Neural progenitor cell (in vitro differentiated cells): ENCODE measurements at places on chromosomes 3 and 15.

DNA sequence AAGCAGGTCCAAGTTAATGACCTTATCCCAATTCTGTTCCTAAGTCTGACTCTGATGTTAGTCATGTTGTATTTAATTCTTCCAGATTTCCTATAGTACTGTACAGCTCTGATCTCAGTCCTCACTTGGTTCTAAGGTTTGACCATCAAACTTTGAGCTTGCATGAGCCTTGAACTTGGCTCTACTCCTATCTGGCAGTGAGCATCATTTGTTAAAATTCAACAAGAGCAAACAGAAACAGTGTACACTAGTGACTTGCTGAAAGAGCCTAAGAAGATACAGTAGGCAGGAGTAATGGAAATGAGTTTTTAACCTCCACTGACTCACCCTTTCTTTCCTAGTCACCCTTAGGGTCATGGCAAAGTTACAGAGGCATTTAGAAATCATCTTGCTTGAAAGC, 451.1 kb upstream of the TPRG1 start:
- no peak for DNase-seq

GRCh38 chr15:60134609-60135008, 130.5 kb downstream of the FOXB1 start:
- no peak for DNase-seq

DNA sequence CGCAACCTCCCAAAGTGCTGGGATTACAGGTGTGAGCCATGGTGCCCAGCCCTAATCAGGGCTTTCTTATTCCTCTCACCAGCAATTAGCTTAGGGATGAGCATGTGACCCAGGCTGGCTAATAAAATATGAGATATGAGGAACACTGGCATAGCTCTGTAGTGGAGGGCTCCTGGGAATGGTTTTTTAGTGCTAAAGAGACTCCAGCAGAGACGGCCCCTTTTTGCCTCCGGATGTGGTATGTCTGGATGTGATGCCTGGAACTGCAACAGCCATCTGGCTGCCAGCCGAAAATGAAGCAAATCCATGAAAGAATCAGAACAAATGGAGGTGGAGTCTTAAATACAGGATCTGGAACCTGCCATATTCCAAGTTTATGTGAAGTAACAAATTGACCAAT, 69.1 kb upstream of the MAGI1 start:
- no peak for DNase-seq

DNA sequence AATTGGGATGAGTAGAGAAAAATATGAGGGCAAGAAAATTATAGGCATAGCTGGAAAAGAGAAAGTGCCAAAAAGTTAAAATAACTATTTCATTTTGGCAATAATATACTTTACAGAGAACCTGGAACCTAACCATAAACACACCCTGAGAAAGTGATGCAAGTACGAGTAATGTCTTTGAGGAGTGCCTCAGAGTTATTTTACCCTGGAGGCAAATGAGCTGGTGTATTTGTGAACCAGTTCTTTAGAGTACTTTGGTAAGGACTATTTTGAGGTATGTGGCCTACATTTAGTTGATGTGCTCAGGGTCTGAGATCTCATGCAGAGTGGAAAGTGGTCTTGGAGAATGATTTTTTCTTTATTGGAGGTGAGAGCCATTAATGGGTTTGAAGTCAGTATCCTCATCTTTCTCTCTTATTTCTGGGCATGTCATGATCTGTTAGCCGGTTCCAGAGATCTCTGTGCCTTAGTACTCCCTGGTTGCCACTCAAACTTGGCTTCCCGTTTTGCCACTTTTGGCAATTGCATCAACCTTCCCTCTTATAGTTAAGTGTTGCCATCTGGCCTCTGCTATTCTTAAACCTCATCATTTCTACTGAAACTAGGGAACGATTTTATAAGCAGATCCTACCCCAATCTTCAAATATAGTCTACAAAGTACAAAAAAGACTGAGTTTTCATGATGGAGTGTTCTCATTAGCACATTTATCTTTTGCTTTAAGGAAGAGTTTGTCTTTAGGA, 145.7 kb downstream of the EPHA6 start:
- no peak for DNase-seq

DNA sequence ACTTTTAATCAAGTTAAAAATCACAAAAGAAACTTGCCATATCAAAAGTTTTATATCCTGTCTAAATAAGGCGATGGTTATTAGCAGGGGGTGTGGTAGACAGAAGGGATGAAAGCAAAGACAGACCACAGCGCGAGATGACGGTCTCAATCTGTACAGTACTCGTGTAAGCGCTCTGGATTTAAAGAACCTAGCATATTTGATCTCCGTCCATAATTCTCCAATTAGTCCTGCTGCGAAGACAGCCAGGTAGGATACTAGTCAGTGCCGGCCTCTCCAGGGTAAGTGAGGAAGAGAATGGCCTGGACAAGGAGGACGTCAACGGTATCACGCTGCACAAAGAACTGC, 701 bp downstream of the SGO1 start:
- DNase-seq = peak; percentile 41

- DNase-seq = peak; percentile 67
Measured at GRCh38 chr3:113234688-113235260, 23.4 kb downstream of the BOC start.

DNA sequence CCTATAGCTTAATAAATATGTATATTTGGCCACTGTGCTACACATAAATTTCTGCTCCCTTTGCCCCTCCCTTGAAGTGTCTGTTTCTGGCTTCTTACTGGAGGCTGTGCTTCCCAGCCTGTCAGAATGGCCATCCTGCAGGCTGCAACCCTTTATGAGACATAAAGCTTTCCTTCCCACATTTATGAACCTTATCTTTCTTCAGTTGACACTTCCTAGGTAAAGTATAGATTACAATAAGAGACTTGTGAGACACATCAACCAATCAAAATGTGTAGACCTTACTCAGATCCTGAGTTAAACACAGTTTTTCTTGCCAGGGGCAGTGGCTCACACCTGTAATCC, 29.5 kb downstream of the SCN11A start:
- no peak for DNase-seq

DNA sequence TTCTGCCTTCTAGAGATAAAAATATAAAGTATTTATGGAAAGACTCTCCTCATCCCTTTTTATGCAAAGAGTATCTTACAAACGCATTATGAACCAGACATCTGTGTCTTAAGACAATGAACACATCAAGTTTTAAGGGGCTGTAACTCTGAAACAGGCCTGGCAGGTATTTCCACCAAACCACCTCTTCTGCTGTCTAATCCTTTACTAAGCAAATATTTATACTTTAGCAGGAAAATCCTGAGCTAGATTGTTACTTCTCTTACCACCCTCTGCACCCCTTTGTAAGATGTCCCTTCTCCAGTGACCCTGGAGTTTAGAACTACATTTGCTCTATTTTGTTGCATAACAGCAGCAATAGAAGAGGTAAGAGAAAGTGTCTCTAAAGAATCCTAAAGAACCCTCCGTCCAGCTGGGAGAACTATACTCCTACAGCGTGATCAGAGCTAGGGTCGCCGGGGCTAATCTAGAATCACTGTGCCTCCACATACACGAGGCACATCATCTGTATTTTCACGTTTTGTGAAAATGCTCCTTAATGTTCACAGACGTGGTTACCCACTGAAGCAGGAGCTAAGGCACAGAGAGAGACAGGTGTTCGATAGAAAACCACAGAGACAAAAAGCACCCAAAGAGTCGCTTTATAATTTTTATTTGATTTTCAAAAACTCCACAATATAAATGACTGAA, 129.6 kb downstream of the FOXP1 start:
- no peak for DNase-seq

GRCh38 chr3:46989146-46989810, 9.8 kb downstream of the NBEAL2 start:
- DNase-seq = no peak

DNA sequence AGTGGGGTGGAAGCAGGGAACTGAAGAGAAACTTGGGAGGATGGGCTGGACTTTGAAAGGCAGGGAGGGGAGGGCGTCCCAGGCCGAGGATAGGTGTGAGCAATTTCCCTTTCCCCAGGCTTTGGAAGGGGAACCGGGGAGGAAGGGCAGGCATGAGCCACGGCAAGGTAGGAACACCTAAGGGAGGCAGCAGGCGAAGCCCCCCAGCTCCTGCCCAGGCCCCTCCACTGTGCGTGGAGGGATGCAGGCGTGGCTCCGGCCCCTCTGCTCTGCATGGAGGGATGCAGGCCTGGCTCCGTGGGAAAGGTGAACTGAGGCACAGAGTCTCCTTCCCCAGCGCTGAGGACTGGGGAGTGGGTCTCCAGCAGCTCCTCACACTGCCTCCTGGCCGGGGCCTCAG, 236.4 kb downstream of the XXYLT1 start:
- no peak for DNase-seq

DNA sequence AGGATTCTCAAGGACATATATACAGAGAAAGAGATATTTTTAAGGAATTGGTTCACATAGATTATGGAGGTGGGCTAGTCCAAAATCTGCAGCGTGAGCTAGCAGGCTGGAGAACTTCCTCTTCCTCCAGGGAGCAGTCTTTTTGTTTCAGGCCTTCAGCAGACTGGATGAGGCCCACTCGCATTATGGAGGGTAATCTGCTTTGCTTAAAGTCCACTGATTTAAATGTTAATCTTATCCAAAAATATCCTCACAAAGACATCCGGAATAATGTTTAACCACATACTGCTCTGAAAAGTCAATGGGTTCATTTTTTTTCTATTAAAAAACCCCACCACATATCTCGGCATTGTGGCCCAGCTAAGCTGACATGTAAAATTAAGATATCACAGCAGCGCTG, 22.2 kb upstream of the NRROS start:
- DNase-seq = no peak

GRCh38 chr15:65731926-65732325, 60.2 kb downstream of the DENND4A start:
- no peak for DNase-seq

GRCh38 chr15:35975941-35976340, 430.0 kb upstream of the DPH6 start:
- no peak for DNase-seq

DNA sequence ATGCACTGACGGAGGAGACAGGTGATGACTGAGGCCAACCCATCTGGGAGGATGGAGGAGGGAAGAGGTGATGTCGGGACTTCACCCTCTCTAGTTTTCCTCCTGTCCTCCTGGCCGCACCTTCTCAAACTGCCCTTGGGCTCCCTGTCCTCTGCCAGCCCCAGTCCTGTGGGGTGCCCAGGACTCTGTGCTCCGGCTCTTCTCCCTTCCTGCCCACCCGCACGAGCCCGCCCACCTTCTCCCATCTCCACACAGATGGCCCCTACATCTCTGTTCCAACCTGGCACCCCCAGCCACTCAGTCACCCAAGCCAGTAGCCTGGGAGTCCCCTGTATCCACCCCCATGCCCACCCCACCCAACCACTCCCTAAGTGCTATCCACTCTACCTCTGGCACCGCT, 206.7 kb upstream of the LINGO1 start:
- DNase-seq = no peak

DNA sequence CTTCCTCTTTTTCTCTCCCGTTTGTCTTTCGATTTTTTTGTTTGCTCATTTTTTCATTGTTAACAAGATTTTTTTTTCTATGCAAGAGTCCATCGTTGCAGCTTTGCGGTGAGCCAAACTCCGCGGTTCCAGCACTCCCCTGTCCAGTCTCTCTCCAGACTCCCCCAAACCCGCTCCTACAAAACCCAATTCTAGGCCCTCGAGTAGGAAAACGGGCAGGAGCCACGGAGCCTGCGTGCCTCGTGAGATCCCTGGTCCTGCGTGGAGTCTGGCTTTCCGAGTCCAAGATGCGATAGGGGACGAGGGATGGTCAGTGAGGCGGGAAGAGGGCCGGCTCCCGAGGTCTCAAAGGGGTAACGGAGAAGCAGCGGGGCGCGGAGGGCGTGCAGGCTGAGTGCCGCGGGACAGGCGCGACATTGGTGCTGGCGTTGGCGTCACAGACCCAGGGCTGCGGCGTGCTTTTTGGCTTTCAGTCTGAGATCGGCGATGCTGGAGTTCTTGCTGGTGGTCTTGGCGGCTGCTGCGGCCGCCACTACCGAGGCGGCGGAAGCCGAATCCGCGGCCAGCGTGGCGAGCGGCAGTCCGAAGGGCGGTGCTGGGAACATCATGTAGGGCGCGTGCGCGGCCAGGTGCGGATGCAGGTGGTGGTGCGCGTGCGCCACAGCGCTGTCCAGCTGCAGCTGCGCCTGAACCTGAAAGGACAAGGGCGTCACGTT, 8.5 kb downstream of the SHOX2 start:
- peak; percentile 96 for DNase-seq

- DNase-seq = peak; percentile 98
Measured at GRCh38 chr3:134601539-134602439, 49.0 kb downstream of the KY start.

DNA sequence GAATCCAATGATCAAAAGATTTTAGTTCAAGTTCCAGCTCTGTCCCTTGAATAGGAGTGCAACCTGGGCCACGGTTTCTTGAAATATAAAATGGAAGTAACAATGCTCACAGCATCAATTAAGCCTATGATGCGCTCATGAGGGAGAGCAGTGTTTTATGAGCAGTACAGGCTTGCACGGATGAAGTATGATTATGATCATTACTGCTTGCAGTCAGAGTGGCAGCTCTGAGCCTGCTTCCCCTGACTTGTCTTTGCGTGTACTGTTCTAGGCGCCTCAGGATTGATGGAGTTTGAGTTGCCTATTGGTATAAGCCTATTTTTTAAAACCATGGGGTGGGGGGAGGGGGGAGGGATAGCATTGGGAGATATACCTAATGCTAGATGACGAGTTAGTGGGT, 37.0 kb downstream of the ITGB5 start:
- DNase-seq = no peak

GRCh38 chr3:76016111-76016510, 230.8 kb upstream of the ZNF717 start:
- no peak for DNase-seq

DNA sequence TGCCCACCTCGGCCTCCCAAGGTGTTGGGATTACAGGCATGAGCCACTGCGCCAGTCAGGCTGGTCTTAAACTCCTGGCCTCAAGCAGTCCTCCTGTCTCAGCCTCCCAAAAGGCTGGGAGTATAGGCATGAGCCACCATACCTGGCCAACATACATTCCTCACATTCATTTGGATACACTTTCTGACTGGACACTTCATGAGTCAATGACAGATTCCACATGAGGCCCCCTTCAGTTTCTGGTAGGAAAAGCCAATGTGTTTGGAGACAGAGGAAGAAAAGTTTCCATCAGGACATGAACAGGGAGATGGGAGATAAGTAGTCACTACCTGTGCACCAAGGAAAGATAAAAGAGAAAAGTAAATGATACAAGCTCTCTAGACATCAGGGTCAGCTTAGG, 49.4 kb upstream of the GSK3B start:
- no peak for DNase-seq

- no peak for DNase-seq
Measured at GRCh38 chr3:172106037-172106954, 66.9 kb downstream of the FNDC3B start.

DNA sequence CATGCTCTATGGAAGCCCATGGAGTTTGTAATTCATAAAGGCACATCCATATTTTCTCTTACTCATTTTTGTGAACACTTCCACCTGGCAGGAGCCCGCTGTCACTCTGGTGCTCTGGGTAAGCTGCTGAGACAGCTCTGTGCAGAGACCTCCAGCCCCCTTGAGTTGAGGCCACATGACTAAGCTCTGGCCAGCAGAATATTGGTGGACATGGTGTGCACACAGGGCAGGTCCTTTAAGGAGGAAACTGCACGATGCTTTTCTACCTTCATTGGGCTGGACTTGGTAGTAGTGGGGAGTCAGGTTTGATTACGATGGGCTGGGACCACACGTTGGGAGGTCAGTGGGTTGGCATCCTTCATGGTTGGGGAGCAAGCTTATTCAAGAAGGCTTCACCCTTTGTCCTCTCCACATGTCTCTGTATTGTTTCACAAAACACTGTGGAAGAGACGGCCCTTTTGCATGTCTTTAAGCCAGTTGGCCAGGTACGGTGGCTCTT, 29.0 kb downstream of the CCNB2 start:
- no peak for DNase-seq
